ENCODE measurements at places on chromosomes 7 and 10.

- DNase-seq: no peak
Observed at GRCh38 chr7:134995239-134996096, 9.2 kb downstream of the AGBL3 start.

- DNase-seq: peak; percentile 24
Observed at GRCh38 chr7:159030490-159031134, 114.1 kb downstream of the VIPR2 start.

DNA sequence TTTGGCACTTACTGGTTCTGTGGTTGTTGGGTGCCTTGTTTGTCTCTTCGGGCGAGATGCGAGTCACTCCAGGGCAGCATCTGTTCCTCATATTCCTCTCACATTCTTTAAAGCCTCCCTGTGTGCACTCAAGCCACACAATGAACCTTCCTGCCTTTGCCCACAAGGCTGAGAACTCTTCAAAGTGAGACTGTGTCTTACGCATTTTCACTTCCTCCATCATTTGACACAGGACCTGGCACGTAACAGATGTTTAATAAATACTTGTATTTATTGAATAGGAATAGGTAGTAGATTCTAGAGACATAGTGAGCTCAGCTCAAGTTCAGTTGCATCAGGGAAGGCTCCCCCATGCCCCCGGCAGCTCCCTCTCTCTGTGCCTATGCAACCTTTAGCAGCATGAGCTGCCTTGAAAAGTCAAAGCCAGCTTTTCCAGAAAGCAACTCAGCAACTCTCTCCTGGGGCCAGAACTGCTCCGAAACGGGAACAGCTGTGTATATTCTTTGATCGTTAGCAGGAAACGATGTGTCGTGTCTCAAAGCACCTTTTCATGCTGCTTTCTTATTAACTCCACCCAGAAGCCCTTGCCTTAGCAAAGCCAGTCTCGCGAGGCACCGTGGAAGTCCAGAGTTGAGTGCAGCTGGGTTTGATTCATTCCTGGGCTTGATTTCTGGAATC, 97.5 kb downstream of the PFKFB3 start:
- DNase-seq: no peak

GRCh38 chr10:104268405-104268712, 625 bp upstream of the GSTO2 start:
- DNase-seq: peak; percentile 75

- no peak for DNase-seq
Observed at GRCh38 chr7:1540776-1541271, 10.3 kb downstream of the MAFK start.

DNA sequence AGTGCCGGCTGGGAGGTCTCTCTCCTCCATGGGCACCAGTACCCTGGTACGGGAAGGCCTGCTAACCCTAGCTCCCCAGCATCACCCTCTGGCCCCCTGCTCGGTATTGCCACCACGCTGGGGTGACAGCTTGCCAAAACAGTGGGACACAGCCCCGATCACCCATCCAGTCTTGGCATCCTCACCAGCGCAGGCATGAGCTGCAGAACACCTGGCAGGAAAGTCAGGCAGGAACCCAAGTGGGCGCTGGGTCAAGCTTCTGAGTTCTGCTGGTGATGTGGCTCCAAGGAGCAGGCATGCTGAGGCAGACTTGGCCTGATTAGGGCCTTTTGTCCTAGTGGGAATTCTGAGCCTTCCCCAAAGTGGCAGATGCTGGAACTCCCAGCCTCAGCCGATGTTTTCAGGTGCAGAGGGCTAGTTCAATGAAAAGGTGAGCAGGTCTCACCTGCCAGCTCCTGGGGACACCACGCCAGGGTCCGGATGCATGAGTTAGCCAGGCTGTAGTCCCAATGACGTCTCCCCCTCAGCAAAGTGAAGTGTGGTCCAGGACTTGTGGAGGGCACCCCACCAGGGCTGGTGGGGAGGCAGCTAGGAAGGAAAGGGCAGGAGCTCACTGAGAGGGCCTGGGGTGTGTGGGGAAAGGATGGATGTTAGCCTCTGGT, 8.5 kb upstream of the ZNF22 start:
- DNase-seq: no peak

DNA sequence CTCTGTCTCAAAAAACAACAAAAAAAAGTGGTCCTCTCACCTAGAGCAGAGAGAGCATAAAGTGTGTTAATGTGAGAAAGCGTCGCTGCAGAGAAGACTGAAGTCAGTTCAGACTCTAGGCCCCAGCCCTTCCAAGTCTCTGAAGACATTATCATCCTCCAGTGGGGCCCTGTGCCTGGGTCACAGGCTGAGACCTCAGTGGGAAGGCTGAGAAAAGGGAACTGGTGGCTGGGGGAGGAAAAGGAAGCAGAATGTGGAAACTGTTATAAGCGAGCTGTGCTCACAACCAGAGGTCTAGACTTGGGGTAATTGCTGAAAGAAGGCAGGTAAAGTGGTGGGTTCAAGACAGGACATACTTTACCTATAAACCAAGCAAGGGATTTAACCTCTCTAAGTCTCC, 4.9 kb upstream of the RRP12 start:
- peak; percentile 35 for DNase-seq

- DNase-seq: no peak
Observed at GRCh38 chr7:68009716-68010115, 1013.1 kb downstream of the TYW1 start.

GRCh38 chr7:121369462-121369861, 26.6 kb downstream of the FAM3C start:
- DNase-seq: peak; percentile 11

- no peak for DNase-seq
Observed at GRCh38 chr10:33612551-33612950, 278.1 kb upstream of the NRP1 start.

- no peak for DNase-seq
Observed at GRCh38 chr7:51706851-51707250, 390.2 kb upstream of the COBL start.

Data from erythroblast (primary cell).